Stimulated activated naive CD8-positive, alpha-beta T cell treated with anti-CD3 and anti-CD28 coated beads, Interleukin-15, amount 100 ng/mL, for 72 hours (primary cell): ENCODE measurements at places on chromosomes 6 and 20.
A peak's percentile ranks its signal among the peaks of the same experiment; 100 is the strongest.

DNA sequence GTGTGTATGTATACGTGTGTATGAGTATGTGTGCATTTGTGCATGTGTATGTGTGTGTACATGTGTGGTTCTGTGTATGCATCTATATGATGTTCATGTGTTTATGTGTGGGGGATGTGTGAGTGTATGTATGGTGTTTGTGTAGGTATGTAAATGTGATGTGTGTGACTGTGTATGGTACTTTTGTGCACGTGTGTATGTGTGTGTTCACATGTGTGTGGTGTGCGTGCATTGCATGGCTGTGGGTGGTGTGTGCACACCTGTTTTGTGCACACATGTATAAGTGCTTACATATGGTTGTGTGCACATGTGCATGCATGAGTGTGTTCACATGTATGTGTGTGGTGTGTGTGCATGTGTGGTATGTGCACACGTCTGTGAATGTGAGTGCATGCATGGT, 6.2 kb downstream of the THBS2 start:
- DNase-seq = no peak

- DNase-seq = no peak
Observed at GRCh38 chr20:1190847-1191246, 6.1 kb upstream of the TMEM74B start.

- DNase-seq = no peak
Observed at GRCh38 chr6:39755231-39755630, 30.0 kb upstream of the KIF6 start.

GRCh38 chr6:154995254-154996015, at the start of gene TIAM2:
TIAM2 (plus strand) TSS chr6:154995315; CDS start chr6:155129224, 133,909 bp downstream.
- DNase-seq = peak; percentile 39

DNA sequence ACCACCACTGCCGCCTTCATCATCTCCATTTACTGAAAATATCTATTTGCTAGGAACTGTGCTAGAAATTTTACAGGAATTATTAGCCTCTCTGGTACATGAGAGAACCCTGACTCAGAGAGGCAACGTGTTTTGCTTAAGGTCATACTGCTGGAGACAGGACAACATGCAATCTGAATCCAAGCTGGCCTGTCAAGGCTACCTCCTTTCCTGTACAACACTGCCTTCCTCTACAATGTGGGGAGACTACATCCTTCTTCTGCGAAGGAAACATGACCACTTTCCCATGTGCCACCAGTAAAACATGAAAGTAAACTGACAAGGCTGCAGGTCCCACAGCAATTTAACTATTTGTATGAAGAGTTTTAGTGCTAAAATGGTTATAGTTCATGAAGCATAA, 200.9 kb downstream of the BACH2 start:
- DNase-seq = no peak

- DNase-seq = peak; percentile 46
Observed at GRCh38 chr6:32194825-32195651, 2.6 kb upstream of the GPSM3 start.

DNA sequence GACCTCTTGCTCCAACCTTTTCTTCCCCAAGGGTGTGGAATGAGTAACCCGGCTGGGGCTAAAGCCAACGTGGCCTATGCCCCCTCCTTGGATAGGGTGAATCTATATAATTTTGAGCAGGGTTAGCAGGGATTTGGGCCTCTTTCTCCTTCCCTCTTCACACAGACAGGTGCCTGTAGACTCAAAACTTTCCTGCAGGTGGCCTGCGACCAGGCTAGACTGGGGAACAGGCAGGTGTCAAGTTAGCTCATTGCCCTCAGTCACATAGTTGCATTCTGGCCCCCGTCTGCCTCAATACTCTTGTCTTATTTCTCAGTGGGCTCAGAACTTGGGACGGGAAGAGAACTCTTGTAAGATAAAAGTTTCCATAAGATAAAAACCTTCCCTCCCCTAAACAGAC, 243.0 kb downstream of the ATXN1 start:
- no peak for DNase-seq

- DNase-seq = no peak
Observed at GRCh38 chr6:76881414-76881813, 581.9 kb downstream of the HTR1B start.

DNA sequence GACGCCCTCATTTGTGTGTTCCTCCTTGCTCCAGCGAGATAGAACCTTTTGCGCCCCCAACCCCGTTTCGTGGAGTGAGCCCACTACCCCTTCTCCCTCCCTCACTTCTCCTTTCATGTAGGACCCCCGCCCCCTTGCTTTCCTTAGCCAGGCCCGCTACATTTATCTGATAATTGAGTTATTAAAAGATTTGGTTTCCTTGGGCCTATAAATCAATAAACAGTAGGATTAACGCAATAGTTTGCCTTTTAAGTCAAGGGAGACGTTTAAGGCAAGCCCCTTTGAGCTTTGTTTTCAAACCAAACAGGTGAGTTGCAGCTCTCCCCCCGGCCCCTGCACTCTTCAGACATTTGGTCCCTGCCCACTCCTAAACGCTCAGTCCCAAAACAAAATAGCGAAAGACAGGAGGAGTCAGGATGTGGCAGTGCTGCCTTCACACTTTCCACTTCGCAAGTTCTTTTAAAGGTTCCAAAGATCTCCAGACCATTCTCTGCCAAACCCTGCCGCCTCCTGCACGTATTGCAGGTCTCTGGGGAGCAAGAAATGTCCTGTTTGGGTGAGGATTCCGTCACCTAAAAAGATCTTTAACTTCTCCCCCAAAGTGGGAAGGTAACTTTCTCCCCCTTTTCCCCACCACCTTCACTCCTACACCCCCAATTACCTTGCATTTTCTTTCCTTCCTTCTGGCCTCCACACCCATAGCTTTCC, 27.6 kb downstream of the TFAP2B start:
- DNase-seq = no peak

GRCh38 chr6:133973109-133973971, 20.3 kb downstream of the TBPL1 start:
- no peak for DNase-seq

DNA sequence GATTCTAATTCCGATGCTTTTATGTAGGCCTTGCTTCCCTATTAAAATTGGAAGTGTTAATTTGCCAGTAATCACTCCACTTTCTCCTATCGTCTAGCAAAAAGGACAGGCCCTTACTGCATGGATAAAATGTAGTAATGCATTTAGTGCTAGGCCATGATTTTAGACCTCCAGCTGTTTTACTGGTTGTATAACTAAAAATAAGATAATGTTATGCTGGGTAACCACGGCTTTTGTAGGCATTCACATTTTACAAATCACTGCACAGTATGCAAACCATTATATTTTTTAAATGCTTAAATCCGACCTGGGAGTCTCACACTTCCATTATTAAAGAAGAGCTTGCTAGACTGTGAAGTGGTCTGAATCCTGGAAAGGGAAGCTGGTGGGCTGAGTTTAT, 179.5 kb downstream of the TFAP2A start:
- no peak for DNase-seq

DNA sequence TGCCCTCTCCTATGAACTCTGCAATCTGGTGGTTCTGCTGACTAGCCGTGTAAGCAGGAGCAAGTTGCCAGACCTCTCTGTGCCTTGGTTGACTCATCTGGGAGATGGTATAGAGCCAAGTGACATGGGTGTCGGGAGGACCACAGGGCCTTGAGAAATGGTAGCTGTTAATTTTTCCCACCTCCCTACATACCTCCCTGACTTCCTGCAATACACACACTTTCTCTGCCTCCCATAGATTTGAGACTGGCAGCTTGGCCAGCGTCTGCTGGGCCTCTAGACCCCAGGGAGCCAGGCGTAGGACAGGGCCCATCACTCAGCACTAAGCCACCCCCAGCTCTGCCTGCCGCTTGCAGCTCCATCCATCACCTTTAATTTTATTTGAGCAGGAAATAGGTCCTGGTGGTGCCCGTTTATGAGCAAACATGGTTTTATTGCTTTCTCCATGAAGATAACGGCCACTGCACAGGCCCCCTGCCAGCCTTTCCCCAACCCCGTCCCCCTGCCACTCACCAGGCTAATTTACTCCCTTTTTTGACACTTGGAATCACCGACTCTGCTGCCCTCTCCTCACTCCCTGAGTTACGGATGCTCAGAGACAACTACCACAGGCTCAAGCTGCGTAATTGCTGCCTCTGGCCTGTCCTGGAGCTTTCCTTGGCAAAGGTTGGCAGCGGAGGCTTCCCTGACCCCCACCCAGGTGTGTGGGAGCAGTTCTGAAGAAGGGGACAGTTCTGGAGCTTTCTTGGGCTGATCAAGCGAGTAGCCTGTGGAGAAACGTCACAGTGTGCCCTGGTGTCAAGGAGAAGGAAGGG, 11.1 kb downstream of the GLP1R start:
- DNase-seq = no peak

DNA sequence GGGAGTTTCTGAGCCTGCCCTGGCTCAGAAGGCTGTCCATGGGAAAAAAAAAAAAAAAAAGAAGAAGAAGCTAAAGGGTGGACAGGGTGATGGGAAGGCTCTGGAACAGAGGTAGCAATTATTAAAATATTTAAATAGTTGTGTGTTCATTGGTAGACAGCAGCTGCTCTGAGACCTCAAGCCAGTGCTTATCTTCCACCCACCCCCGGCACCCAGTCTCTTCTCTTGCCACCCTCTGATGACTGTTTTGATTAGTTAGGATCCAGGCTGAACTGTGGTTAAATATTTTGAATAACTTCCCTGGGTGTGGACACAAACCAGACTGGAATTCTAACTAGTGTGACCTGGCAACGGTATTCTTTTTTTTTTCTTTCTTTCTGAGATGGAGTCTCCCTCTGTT, 16.9 kb upstream of the SRSF3 start:
- DNase-seq = no peak

DNA sequence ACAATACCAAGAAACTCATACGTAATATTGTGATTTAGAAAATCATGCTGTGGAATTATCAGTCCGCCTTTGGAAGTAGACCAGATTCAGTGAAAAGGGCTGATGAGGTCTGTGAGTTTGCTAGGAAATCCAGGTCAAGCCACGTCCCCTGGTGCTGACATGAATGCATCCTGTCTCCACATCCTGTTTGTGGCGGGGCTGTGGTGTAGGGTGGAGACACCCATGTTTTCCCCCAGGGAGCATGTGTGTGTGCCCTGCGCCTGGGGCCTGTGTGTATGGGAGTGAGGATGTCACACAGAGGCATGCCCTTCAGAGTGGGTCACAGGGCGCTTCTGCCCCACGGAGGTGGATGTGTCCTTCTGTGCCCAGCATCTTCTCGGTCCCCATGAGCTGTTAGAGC, 109.1 kb downstream of the SASH1 start:
- peak; percentile 60 for DNase-seq

DNA sequence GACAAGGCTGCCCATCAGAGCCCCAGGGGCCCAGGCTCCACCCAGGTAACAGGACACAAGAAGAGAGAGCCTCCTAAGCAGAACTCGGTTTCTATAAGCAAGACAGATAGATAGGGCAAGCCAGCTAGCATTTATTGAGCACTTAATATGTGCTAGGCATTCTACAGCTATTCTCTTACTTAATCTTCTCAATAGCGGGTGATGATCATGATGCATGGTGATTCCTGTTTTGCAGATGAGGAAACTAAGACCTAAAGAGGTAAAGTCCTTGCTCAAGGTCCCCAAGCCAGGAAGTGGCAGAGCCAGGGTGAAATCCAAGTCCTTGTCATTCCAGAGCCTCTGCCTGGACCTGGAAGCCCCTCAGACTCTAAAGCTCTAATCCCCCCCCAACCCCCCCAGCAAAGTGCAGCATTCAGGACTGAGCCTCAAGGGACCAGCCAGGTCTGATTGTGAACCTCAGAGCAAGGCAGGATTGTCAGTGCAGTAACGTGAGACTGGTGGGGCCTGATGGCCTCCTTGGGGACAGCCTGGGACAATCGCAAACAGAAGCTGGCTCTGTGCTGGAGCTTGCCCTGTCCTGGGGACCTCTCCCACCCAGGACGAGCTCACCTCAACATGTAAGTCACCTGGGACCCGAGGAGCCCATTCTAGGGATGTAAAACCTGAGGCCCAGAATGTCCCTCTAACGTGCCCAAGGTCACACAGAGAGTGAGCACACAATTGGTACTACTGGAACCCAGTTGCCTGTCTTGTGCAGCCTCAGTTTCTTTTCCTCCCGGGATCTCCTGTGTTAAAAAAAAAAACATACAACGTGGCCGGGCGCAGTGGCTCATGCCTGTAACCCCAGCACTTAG, 48.4 kb upstream of the PTGIS start:
- DNase-seq = no peak

DNA sequence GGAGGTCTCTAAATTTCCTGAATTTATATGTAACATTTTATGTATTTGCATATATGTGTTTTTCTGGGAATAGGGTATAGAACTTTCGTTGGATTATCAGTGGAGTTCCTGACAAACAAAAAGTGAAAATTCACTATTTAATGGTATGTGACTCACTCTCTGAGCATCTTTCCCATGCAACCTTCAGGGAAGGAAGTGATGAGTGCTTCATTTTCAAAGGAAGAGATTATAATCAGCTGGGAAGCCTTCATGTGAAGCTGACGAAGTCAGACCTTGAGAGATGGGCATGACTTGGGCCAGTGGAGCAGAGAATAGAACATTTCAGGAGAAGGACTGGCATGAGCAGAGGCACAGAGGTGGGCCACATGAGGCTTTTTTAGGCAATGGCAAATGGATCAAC, 72.7 kb downstream of the FAXC start:
- no peak for DNase-seq
